Activated gamma-delta T cell treated with Interleukin-2 at 50 U/mL for 16 hours (primary cell): ENCODE measurements at places on chromosomes 1 and 21.

DNA sequence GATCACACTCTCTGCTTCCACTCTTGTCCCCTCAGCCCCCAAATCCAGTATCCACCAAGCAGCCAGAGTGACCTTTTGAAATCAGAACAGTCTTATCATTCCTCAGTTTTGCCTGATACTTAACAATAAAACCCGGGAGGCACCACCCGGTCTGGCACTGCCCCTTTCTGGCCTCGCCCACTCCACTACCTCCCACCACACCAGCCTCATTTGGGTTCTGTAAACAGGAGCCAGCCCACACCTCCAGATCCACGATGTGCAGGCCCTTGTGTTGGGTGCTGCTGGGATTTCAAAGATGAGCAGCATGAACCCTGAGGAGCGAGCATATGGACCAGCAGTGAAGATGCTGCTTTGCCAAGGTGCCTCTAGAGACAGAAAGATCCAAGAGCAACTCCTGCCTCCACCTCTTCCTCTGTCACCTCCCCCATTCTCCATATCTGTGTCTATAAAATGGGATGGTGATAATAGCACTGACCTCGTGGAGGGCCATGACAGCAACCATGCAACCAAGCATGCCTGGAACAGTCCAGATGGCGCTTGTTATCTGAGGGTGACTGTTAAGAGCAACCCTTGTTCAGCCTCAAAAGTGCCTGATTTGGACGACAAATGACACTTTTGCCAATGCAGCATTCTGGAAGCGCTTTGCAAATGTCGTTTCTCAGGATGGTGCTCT is 136.0 kb downstream of the IGSF21 start:
- no peak for DNase-seq

DNA sequence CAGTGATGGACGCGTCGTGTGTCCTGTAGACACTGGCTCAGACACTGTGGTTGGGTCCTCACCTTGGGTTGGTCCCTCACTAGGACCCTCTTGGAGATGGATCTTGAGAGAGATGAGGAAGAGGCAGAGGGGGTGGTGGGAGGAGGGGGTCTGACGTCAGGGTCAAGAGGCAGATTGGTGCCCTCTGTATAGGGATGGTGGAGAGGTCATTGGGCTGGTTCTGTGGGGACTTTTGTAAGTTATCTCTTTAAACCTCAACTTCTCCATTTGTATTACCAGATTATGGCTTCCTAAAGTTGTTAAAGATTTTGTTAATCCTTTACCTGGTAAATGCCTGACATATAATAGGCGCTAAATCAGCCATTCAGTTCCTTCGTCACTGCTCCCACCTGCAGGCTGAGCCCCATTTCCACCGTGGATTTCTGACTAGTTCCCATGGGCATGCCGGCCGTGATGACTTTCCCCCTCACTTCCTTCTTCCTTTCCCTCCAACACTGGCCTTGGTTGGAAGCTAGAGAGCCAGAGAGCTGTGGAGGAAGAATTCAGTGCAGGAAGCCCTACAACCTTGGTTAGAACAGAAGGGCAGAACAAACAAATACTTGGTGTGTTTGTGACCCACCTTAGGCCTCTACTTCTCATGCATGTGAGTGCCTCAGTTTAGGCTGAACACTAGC is 8.6 kb downstream of the H6PD start:
- DNase-seq = no peak

- DNase-seq = no peak
Observed at GRCh38 chr1:211589782-211590721, 11.1 kb upstream of the SLC30A1 start.

- DNase-seq = no peak
Observed at GRCh38 chr21:26140926-26141325, 29.6 kb downstream of the APP start.

DNA sequence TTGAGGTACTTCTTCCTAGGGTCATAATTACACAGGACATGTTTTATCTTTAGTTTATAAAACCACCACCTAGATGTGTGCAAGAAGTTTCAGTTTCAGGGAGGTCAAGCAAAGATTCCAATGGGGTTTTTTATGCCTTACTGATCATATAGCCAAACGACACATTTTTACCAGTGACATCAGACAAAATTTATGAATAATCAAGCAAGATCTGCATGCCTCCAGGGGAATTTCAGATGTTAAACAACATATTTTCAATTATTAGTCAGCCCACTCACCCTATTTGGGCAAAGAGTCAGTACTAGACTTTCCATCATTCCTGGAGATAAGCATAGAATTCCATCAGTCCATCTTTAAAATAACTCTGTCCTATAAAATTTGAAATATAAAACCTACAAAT is 867.4 kb downstream of the KCNT2 start:
- DNase-seq = no peak

DNA sequence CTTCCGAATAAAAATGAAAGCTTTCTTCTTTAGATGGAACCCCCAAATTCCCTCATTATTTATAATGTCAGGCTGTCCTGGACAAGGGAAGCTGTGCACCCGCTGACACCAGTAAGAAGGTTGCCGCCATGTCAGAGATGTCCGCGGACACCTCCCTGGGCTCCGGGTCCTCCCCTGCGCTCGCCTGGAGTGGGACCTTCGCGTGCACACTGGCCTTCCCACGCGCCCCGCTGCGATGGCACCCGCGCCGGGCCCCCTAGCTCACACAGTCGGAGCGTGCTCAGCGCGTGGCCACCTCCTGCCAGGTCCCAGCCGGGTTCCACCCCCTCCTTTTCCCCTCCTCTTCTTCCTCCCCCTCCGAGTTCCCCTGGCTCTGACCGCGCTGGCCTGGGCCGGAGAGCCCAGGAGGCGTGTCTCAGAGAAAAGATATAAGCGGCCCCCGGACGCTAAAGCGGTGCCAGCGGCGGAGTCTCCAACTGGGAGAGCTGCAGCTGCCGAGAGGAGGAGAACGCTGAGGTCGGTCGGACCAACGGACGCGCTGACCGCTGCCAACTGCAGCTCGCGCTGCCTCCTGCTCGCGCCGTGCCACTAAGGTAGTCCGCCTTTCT is at the start of gene G0S2:
Gene G0S2, plus strand, starts transcription at position 456 of the 608 bp plus-strand sequence. CDS start 273 bp downstream, outside the sequence.
- no peak for DNase-seq

- no peak for DNase-seq
Observed at GRCh38 chr1:110188035-110188618, 22.0 kb upstream of the KCNC4 start.

- no peak for DNase-seq
Observed at GRCh38 chr1:10257851-10258250, 47.5 kb downstream of the KIF1B start.

DNA sequence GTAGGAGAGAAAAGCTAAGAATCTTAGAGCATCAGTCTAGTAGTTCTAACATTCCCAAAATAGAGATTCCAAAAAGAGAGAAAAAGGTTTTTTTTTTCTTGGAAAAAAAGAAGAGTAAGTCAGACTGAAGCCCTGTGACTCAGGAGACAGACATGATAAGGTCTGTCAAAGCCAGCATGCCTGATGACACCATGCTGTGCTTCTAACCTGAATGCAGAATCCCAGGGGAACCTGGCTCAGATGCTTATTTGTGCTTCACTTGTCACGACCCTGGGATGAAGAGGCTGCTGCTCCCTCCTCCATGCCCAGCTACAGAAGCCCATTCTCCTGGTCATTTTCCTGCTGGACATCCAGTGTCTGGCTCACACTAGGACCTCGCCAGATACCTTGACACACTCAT is 44.3 kb downstream of the ERICH3 start:
- DNase-seq = no peak

- DNase-seq = no peak
Observed at GRCh38 chr1:109249654-109250401, 489 bp downstream of the CELSR2 start.

DNA sequence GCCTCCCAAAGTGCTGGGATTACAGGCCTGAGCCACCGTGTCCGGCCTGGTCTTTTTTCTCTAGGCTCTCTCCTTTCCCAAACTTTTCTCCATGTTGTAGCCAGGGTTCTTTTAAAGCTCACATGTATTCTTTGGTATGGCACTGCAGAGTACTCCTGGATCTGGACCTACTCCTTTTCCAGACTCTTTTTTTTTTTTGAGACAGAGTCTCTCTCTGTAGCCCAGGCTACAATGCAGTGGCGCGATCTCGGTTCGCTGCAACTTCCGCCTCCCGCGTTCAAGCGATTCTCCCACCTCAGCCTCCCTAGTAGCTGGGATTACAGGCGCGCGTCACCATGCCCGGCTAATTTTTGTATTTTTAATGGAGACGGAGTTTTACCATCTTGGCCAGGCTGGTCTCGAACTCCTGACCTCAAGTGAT is 602 bp upstream of the MED18 start:
- DNase-seq = no peak

GRCh38 chr1:186463511-186463910 is 2.6 kb upstream of the PDC start:
- DNase-seq = no peak

- no peak for DNase-seq
Observed at GRCh38 chr1:31878058-31878457, 60.1 kb downstream of the PTP4A2 start.

DNA sequence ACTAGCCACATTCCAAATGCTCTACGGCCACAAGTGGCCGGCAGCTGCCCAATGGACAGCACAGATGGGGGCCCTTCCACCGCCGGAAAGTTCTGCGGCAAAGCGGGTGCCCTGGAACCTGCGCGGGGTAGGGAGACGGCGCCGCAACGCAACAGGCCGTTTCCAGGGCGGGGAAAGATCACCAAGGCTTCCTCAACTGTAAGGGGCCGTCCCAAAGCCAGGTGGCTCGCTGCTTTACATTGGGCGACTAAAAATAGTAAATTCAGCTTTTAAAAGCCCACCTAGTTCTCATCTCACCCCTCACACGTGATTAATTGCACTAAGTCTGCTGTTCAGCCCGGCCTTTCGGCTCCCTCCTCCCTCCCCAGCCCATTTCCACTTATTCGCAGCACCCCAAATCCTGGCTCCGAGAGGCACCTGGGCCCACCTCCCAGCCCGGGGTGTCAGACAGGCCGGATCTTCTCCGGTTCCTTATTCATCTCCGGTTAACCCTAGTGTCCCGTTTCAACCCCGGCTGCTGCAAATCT is 643 bp downstream of the CFAP298 start:
- DNase-seq = peak; percentile 19

- DNase-seq = no peak
Observed at GRCh38 chr1:56375326-56375804, 204.0 kb downstream of the PLPP3 start.

DNA sequence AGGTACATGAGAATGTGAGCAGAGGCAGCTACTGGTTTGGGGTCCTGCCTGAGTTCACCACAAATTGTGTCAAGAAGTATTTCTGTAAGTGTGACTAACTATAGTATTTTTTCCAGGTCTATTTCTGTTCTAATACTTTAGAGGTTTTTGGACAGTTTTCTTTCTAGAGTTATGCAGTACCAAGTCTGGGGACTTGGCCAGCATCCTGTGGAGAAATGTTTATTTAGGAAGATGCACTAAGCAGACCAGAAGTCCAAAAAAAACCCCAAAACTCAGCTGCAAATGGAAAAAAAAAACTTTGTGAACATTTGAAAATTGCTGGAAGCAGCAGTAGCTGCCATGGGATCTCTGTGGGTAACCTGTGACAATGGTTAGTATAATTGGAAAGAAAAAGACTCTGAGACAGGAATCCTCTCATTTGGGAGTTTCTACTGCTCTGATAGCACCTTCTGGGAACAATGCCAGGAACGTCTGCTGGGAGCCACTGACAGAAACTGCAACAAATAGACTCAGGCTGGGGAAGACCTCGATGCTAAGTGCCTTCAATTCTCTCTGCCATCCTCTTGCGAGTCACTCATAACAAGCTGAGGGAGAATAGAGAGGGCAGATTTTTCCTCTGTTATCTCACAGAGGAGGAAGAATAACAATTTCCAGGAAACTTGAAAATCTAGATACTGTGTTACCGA is 37.6 kb downstream of the OR10R2 start:
- DNase-seq = no peak

DNA sequence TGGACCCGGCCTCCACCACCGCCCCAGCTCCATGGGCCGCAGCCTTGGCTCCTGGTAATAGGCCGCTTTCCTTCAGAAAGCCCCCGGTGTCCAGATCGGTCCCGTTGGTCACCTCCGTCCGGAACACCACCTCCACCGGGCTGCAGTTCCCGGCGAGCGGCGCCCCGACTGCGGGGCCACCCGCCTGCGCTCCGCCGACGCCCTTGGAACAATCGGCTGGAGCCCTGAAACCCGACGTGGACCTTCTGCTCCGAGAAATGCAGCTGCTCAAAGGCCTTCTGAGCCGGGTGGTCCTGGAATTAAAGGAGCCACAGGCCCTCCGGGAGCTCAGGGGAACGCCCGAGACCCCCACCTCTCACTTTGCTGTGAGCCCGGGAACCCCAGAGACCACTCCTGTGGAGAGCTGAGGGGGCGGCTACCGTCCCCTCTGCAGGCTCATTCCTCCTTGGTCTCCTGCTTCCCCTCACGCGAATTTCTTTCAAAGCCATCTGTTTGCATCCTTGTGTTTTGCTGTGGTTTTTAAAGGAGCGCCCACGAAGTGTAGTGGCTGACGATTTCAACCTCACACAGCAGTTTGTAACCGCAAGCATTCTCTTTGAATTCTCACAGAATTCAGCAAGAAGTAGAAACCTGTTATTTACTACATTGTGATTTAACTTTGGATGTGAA is 6.0 kb downstream of the FCRLB start:
- DNase-seq = peak; percentile 19

DNA sequence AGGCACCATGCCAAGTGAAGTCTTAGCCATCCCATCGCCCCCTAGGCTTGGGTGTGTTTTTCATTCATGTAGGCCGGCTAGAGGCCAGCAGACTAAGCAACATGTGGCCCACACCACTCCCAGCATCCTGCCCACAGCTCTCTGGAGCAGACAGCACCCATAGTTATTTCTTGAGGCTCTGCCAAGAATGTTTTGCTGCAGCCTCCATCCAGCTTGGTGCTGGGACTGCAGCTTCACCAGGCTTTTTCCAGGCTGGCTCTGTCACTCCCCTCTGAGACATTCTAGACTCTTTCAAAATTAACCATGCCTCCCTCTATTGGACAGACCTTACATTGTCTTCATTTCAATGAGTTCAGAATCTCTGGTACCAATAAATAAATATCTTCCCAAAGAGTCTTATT is 104.2 kb downstream of the DUSP10 start:
- no peak for DNase-seq

GRCh38 chr1:159342761-159343425 is 40.8 kb downstream of the FCER1A start:
- no peak for DNase-seq

GRCh38 chr1:226002667-226003501 is 3.7 kb upstream of the SDE2 start:
- DNase-seq = no peak

DNA sequence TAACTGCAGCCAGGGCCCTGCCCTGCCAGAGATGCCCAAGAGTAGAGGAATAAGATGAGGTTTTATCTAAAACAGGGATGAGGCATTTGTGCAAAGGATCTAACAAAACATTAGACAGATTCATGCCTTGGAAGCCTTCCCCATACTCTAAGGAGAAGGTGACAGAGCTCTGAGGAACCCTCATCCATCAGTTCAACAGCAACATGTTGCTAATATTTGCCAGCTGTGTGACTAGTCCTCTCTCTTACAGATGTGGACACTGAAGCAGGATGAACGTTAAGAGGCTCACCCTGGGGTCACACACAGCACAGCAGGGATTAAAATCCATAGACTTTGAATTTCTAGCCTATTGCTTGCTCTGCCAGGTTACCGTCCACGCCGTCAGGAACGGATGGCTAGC is 99.0 kb downstream of the ZBTB18 start:
- no peak for DNase-seq
